A549 treated with DMSO at 1 μM for 4 hours (cell line): ENCODE measurements at places on chromosomes 7 and 10. TPM values are rescaled to one million over a fixed set of nuclear protein-coding genes. Genes with fewer than 3 reads are reported as not detected.

The TMEM168 gene
- total RNA-seq: 9.1 to 13.3 TPM (median 10.7 TPM) in 5 replicates

The NPY4R2 gene
- 16.0 to 32.4 TPM (median 27.0 TPM) in 5 replicates for total RNA-seq

The ITPRID1 gene
- not detected in 5 replicates for total RNA-seq

The SPDYE5 gene
- not detected in 5 replicates for total RNA-seq

The GALNT17 gene
- total RNA-seq: not detected in 5 replicates

The TRUB1 gene
- 13.5 to 22.4 TPM (median 16.7 TPM) in 5 replicates for total RNA-seq

The PMS2 gene
- total RNA-seq: 12.0 to 15.3 TPM (median 14.0 TPM) in 5 replicates

The MMP21 gene
- total RNA-seq: 0.03 TPM in 1 of 5 replicates, not detected in the others

The DNMBP gene
- total RNA-seq: 30.8 to 42.5 TPM (median 35.4 TPM) in 5 replicates

The CPA4 gene
- 6.1 to 12.3 TPM (median 8.3 TPM) in 5 replicates for total RNA-seq
